Body of pancreas (tissue), 4 donors: ENCODE measurements at places on chromosomes 13 and 19. TPM values are rescaled to one million over a fixed set of nuclear protein-coding genes. Genes with fewer than 3 reads are reported as not detected.

The ACP7 gene
- not detected for total RNA-seq

The SLC10A2 gene
- total RNA-seq, result not detected

DNA sequence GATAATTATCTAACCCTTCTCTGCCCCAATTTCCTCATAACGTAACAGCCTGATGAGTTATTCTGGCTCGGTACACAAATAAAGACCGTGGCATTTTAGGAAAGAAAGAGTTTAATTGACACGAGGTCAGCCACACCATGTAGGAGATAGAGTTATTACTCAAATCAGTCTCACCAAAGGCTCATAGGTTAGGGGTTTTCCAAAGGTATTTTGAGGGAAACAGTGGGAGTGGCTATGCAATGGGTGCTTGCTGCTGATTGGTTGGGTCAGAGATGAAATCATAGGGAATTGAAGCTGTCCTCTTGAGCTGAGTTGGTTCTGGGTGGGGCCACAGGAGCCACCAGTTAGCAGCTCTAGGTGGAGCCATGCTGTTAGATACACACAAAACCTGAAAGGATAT is 137.5 kb downstream of the FREM2 start:
- H3K4me1 ChIP-seq, result peaks cover 25% of the 10 kb centered on the region
- no peak for DNase-seq
- no peak overlapping the region for H3K27ac ChIP-seq
- no peaks in the 10 kb centered on the region for H3K27me3 ChIP-seq
- no peaks in the 10 kb centered on the region for H3K36me3 ChIP-seq

DNA sequence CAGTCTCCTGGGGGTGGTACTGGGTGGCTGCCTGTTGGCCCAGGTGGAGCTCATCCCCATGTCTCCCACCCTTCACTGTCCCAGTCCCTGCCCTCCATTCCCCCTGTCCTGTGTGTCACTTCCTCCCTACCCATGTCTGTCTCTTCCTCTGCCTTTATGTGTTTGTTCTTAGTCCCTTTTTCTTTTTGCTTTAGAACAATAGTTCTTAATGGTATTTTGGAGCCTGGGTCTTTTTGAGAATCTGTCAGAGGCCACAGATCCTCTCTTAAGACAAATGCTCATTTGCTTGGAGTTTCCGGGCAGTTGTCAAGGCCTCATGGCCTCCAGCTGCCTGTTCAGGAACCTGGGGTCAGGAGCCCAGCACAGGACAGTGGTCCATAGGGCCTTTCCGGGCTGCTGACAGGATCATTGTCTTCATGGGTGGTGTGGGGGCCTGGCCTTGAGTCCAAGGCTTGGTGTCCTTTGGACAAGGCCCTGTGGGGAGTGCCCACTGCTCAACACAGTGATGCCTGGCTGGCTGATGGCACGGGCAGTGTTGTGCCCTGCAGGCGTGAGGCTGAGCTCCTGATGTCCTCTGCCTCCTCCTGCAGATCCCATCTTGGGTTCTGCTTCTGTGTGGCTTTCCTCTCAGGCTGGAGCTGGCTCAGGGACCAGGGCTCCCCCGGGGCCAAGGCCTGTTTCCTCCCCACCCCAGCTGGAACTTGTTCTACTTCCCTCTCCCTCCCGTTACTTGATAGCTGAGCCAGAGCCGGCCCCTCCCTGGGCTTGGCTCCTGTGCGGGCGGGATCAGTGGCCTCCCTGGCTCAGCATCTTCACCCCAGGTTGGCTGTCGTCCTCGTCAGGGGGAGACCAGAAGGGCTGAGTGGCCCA is 3.5 kb downstream of the EGLN2 start:
- no peak overlapping the region for H3K4me3 ChIP-seq
- peak overlapping the region; percentile 61 for H3K27ac ChIP-seq
- H3K4me1 ChIP-seq, result peaks cover 82% of the 10 kb centered on the region
- no peaks in the 10 kb centered on the region for H3K36me3 ChIP-seq
- no peaks in the 10 kb centered on the region for H3K27me3 ChIP-seq
- peak; percentile 52 for DNase-seq

- no peak overlapping the region for H3K4me3 ChIP-seq
- peak; percentile 94 for DNase-seq
- peak overlapping the region; percentile 66 for H3K27ac ChIP-seq
- no peaks in the 10 kb centered on the region for H3K36me3 ChIP-seq
Observed at GRCh38 chr19:46616631-46617322, 8.1 kb downstream of the PTGIR start.

The ZNF582 gene
- total RNA-seq, result 2.3 TPM

- H3K4me3 ChIP-seq, result no peak overlapping the region
- no peak overlapping the region for H3K27ac ChIP-seq
- no peak for DNase-seq
- H3K36me3 ChIP-seq, result no peaks in the 10 kb centered on the region
- peaks cover 14% of the 10 kb centered on the region for H3K4me1 ChIP-seq
Observed at GRCh38 chr13:110261166-110262081, 45.5 kb downstream of the COL4A1 start.

The ADGRE2 gene
- total RNA-seq, result 0.33 TPM

GRCh38 chr13:91126806-91127205 is 220.7 kb upstream of the MIR17HG start:
- no peak overlapping the region for H3K27ac ChIP-seq
- no peak overlapping the region for H3K4me3 ChIP-seq
- no peaks in the 10 kb centered on the region for H3K36me3 ChIP-seq
- H3K4me1 ChIP-seq, result no peaks in the 10 kb centered on the region

- H3K27me3 ChIP-seq, result no peaks in the 10 kb centered on the region
- H3K4me3 ChIP-seq, result no peak overlapping the region
- H3K36me3 ChIP-seq, result no peaks in the 10 kb centered on the region
- no peak overlapping the region for H3K27ac ChIP-seq
- H3K4me1 ChIP-seq, result no peaks in the 10 kb centered on the region
Observed at GRCh38 chr13:50927701-50928100, 18.1 kb downstream of the RNASEH2B start.
